ENCODE measurements at places on chromosomes 5 and 9.
A peak's percentile ranks its signal among the peaks of the same experiment; 100 is the strongest.

DNA sequence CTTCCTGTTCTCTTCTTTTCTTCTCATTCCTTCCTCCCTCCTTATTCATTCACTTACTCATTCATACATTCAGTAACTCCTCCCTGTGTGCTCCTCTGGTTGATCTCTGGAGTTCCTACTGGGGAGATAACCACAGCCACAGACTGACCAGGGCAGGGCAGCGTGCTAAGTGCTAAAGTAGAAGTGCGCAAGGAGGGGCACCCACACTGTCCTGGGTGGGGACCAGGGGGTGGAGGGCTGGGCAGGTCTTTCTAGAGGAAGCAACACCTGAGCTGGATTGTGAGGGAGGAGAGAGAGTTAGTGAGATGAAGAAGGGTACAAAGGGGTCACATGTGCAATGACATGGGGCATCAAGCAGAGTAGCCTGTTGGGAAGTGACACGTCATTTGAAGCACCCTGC is 13.8 kb downstream of the ENHO start:
- DNase-seq: no peak

DNA sequence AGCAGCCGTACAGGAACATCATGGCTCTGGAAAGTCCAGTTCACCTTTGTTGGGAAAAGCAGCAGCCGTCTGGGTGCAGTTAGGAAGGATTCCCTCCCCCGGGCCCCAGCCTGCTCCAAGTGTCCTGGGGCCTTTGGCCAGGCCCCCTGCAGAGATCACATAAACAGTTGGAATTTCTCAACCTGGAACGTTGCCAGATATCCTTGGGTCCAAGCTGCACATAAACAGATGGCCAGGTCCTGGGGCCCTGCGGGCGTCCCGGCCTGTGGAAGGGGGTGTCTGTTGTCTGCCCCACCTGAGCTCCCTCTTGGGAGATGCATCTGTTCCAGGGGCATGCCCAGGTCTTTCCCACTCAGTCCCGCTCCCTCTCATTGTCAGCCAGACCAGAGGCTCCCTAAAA is 92.7 kb downstream of the COL5A1 start:
- no peak for DNase-seq

GRCh38 chr5:52786949-52787599 is 642 bp upstream of the ITGA1 start:
- DNase-seq: no peak

DNA sequence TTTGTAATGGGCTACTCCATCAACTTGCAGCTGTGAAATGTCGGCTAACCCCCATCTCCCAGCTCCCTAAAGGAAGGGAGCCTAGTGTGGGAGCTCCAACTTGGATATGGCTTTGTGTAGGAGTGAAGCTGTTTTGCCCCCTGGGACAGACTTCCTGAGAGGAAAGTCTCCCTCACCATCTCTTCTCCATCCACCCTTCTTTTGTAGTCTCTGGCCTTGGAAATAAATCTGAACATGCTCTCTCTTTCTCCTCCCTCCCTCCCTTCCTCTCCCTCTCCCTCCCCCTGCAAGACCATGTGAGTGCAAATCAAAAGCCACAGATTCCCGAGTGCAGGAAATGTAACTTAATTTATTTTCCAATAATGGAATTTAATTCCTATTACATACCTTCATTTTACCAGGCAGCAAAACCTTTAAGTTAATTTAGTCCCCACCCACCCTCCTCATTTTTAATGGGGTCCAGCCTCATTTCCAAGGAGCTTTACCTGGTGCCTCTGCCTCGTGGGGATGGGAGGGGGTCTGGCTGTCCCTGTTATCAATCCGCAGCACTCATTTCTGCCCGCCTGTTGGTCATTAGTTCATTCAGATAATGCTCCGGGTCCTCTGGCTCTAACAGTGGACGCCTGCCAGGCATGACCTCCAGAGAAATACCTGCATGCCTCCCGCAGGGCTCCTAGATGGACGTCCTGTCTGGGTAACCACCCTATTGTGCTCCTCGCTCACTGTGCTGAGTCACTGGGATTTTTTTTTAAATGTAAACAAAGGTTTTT is 122.9 kb upstream of the TAF11L2 start:
- DNase-seq: no peak

DNA sequence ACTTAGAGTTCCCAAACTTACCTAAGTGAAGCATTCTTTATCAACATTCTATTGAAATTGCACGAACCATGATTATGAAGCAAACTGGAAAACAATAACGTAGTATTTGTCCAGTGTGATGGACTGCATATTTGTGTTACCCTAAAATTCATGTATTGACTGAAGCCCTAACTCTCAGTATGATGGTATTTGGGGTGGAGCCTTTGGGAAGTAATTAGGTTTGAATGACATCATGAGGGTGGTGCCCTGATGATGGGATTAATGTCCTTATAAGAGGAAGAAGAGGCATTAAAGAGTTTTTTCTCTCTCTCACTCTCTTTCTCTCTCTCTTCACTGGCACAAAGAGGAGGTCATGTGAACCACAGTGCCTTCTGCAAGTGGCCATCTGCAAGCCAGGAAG is 365.4 kb upstream of the PTGER4 start:
- DNase-seq: no peak

DNA sequence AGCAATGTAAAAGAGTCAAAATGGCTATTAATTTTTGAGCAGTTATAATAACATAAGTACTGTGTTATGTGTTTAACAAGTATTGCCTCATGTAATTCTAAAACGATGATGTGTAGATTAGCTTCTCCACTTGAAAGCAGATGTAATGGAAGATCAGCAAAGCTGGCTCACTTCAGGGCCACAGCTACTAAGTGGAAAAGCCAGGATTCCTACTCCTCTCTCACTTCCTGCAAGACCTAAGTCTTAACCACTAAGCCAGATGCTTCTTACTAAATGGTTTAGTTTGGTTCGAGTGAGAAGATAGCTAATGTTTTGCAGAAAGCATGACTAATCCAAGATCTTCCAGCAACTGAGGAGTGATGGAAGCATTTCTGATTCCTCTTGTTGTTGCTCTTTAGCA is 15.7 kb upstream of the TNC start:
- DNase-seq: no peak

DNA sequence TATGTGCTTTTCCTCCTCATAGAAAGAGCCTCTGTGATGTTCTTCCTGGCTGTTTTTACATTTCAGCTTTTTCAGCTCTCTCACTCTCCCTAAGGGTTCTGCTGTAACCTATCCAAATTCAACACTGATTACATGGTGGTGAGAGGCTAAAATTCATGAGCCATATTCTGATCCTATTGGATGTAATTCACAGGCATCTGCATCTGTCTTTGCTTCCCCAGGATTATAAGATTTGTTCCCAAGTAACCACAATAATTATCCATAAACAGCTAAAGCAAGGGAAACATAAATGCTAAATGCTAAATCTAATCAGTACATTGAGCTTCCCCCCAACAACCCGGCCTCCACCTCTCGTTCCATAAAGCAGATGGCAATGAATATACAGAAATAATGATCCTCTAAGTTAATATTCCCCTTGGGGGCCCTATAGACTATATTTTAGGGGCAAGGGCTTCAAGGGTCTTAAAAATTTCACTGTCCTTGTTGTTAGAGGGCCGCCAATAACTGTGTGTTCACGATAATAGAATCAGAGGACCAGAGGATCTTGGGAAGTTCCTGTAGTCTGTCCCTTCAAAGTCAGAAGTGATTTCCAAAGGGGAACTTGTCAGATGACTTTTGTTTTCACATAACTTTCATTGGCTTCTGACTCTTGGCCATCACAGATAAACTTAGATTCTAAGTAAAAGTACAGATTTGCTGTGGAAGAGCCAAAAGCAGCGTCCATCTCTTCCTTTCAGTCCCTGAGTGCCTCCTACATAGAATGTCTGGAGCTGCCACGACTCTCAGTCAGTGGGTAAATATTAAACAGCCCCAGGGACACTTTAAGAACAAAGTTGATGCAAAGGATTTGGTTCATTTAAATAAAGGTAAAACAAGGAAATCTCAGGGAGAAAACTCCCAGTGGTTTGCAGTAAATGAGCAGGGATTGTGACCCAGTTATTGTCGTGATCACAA is 125.6 kb downstream of the ALDH1A1 start:
- no peak for DNase-seq

GRCh38 chr5:177528631-177529030 is 11.9 kb upstream of the DDX41 start:
- DNase-seq: no peak

- no peak for DNase-seq
Observed at GRCh38 chr5:105146867-105147266, 1584.3 kb upstream of the NUDT12 start.

DNA sequence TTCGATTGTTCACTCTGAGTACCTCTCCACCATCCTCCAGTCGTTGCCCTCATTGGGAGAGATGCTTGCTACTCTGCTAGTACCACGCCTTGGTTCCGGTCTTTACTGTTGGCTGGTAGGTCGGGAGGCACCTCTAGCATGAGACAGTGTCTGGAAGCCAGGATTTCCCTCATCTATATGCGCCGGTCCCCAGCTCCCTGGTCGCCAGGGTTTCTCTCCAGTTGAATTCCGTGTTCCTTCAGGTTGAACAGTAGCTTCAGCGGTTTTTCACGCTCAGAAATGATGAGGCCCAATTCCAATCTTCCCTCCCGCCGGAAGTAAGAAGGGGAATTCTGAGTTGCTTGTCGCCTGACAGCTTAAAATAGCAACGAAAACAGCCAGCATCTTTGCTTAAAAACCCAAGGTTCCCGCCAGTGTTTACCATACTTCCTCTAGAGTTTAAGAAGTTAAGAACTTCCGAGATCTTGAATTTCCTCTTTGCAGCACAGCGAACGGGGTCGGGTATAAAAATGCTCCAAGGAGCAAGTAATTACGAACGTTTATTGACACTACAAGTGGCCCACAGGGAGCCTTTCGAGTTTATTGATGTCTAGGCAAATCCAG is 1.3 kb upstream of the ST8SIA4 start:
- DNase-seq: peak; percentile 20

- DNase-seq: no peak
Observed at GRCh38 chr9:114960276-114960675, 29.9 kb upstream of the TNFSF8 start.

- peak; percentile 67 for DNase-seq
Observed at GRCh38 chr5:150486402-150487198, 21.3 kb upstream of the NDST1 start.

GRCh38 chr9:128142596-128142995 is 6.7 kb upstream of the LCN2 start:
- no peak for DNase-seq

DNA sequence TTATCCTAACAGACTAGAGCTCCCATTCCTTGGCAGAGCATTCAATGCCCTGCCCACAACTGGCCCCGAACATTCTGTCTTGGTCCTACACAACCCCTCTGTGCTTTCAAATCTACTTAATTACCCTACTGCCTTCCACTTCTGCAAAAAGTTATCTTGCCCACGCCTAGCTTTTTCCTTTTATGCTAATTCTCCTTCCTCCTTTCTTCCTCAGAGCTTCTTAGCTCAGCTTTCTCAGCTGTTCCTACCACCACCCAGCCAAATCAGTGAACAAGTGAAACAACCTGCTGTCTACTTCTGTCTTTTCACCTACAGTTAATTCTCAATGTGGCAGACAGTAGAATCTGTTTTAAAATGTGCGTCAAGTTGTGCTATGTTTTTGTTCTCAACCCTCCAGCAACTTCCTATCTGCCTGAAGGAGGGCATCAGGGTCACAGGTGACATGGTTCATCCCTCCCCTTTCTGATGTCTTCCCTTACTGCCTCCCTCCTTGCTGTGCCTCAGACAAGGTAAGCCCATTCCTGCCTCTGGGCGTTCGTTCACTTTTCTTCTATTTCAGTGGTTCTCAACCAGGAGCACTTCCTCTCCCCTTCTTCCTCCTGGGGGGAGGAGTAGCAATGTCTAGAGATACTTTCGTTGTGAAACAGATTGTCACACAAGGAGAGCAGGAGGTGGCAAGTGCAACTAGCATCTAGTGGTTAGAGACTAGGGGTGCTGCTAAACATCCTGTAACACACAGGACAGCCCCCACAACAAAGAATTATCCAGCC is 1.3 kb upstream of the REEP5 start:
- DNase-seq: peak; percentile 26
